ENCODE measurements at places on chromosomes 5 and 9. TPM values are rescaled to one million over a fixed set of nuclear protein-coding genes. Genes with fewer than 3 reads are reported as not detected.
A peak's percentile ranks its signal among the peaks of the same experiment; 100 is the strongest.

DNA sequence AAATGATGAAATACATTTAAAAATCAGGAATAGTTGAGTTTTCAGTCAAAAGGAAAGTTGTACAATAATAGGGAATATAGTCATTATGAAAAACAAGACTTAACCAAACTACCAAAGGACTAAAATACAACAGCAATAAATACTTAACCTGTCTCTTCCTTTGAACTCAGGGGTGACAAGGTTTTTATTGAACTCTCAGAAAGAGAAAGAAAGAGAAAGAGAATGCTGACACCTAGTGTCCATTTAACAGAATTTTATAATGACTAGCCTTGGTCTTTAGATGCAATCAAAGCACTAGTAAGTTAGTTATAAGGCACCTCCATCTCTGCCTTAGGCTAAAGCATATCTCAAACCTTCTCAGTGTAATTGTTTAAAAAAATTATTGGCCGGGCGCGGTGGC lies 47.5 kb downstream of the UIMC1 start:
- no peak for DNase-seq

The NTNG2 gene
- 2.2 TPM for total RNA-seq

DNA sequence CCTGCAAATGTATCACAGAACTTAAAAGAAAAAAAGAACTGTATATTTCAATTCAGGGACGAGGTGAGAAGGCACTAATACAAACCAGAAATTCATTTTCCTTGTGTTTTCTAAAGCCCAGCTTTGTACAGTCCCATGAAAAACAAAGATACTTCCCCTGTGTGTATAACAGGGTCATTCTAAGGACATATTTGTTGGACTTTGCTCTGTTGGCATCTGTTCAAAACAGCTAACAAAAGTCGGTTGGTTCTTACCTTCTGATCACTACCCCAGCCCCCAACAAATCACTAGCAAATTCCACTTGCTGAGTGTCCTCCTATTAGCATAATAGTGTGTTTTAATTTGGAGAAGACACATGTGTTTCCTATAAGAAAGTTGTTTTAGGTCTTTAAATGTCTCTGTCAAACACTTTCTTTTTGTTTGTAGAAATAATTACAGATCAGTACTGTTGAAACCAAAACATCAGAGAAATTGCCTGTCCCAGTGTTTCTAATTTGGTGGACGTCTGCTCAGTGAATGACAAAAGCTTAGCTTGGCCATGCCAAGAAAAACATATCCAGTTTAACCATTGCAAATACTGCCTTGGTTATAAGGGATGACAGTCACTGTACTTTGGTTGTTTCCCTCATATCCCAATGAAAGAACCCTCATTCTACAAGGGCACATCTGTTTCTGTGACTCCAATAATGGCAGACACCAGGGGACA lies 480.5 kb downstream of the EBF1 start:
- no peak for DNase-seq

- DNase-seq: peak; percentile 53
Measured at GRCh38 chr5:83577036-83577636, 105.6 kb downstream of the VCAN start.

DNA sequence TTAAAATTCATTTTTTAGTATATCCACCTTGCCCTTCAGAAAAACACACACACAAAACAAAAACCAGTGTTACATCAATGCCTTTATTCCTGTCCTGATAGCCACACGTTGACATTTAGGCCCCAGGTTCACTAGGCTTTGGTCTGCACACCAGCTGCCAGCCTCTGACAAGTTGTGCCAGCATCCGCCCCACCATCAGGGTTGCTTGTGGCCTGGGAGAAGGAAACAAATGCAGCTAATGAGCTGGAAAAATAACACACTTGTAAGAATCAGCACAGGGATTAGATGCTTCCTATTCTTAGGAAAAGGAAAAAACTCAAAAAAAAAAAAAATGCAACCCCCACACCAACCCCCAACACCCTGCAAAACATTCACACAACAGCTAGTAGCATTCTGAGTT lies 404.0 kb upstream of the GRIA1 start:
- no peak for DNase-seq

The LHX3 gene
- not detected for total RNA-seq

The NEUROG1 gene
- not detected for total RNA-seq

The IL3 gene
- total RNA-seq: not detected

The CLIC3 gene
- total RNA-seq: 3.6 TPM

DNA sequence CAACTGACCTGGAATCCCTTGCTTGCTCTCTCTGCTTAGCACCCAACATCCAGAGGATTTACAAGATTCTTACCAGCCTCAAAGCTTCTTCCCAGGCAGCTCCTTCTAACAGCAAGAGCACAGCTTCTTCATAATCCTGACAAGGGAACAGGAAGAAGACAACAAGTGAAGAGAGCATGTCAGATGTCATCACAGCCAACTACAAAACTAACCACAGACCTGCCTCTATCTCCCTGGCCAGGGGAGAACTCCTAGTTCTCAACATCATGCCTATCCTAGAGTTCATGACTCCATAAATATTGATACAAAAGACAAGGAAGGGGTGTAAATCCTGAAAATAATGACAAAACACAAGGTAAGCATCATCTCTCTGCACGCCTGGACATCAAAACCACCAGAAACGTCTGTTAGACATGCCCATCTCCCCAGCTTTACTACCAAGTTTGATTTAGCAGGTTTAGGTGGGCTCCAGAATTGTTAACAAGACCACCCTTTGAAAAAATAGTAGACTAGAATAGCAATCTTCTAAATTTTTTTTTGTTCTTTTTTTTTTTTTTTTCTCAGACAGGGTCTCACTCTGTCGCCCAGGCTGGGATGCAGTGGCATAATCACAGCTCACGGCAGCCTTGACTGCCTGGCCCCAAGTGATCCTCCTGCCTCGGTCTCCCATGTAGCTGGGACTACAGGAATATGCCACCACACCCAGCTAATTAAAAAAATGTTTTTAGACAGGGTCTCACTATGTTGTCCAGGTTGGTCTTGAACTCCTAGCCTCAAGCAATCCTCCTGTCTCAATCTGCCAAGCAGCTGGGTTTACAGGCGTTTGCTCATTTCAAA lies 20.2 kb downstream of the ACTL7A start:
- no peak for DNase-seq

DNA sequence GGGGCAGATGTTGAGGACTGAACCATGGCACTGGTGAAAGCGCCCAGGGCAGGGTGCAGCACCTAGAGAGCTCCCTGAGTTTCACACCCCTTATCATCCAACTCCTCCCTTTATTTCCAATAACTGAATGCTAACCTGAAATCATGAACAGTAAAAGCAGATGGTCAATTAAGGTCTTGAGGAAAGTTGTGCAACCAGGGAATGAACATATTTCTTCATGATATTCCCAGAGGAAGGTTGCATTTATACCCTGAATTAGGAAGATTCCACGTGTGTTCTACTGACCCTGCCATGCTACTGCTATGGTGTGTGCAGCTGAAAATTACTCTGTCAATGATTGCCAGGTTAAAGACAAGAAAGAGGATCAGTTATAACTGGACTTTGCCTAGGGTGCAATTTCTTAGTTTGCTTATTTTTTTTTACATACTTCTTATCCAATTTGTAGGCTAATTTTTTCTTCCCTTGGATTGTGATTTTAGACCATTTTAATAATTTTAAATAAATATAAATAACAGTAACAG lies 319.8 kb downstream of the SEMA5A start:
- no peak for DNase-seq

DNA sequence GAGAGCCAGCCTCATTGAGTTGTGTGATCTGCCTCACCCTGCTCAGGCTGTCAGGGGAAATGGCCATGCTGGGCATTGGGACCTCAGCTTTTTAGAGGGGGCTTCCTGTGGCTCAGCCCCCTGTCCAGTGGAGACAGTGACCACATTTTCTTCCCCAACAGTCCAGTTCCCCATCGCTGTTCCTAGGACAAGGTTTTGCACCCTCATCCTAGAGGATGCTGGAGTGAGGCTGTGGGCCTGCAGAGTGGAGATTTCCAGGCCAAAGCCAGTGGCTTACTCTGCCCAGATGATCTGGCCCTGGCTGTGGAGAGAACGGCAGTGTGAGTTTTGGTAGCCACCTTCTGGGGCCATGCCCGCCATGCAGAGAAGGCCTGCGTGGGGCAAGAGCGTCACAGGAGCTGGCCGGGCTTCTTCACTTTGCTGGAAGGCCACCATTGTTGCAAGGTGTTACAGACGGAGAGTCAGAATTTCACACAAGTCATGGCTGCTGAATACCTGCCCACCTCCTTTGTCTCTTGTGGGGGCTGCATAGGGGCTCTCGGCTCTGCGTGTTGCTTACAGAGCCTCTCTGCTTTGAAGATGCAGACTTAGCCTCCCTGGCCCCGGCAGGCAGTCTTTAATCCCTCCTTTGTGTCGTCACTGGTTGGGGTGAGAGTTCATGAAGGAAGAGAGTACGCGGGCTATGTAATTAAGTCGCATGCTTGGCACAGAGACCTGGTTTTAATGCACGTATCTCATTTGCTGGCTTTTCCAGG lies 35.2 kb upstream of the PITX1 start:
- DNase-seq: no peak

- no peak for DNase-seq
Measured at GRCh38 chr5:86997516-86997915, 270.2 kb upstream of the RASA1 start.

DNA sequence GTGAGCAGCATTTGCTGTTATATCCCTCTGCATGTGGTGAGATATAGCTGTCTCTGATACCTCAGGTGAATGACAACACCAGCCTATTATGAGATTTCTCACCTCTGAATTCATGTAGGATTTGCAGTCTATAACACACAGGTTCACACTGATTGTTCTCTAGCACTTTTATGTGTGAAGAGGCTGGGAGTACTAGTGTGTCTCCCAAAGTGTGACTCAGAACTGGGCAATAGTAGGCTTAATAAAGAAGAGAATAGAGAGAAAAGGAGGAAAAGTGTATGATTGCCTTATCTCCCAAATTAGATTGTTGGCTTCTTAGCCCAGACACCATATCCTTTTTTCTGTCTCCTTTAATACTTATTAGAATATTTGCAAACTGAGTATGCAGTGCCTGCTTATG lies 232.0 kb downstream of the PJA2 start:
- DNase-seq: no peak

- peak; percentile 54 for DNase-seq
Measured at GRCh38 chr9:122095010-122095767, 2.1 kb upstream of the TTLL11 start.
